Nephron progenitor cell (in vitro differentiated cells): ENCODE measurements at places on chromosomes 16 and 17.

GRCh38 chr17:27928587-27928986 lies 35.4 kb upstream of the LYRM9 start:
- no peak for DNase-seq
- peaks cover 7% of the 10 kb centered on the region for H3K4me1 ChIP-seq
- no peak overlapping the region for H3K27ac ChIP-seq
- no peaks in the 10 kb centered on the region for H3K36me3 ChIP-seq

DNA sequence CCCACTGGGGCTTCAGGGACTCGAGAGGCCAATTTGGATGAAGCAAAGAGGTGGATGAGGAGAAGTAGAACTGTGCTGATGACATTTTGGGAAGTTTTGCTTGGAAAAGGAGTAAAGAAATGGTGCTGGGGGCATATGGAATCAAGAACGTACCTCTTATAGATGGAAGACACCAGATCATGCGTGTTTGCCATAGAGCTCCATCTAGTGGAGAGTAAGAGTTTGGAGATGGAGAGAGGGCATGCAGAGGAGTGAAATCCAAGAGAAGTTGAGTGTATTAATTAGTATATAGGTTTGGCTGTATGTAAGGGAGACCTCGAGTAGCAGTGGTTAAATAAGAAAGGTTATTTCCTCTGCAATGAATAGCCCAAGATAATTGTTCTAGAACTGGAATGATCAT lies 56.0 kb downstream of the SHISA6 start:
- no peaks in the 10 kb centered on the region for H3K4me1 ChIP-seq
- H3K27me3 ChIP-seq, result peaks cover 8% of the 10 kb centered on the region
- no peak overlapping the region for H3K4me3 ChIP-seq
- DNase-seq, result no peak
- H3K36me3 ChIP-seq, result peaks cover 8% of the 10 kb centered on the region

DNA sequence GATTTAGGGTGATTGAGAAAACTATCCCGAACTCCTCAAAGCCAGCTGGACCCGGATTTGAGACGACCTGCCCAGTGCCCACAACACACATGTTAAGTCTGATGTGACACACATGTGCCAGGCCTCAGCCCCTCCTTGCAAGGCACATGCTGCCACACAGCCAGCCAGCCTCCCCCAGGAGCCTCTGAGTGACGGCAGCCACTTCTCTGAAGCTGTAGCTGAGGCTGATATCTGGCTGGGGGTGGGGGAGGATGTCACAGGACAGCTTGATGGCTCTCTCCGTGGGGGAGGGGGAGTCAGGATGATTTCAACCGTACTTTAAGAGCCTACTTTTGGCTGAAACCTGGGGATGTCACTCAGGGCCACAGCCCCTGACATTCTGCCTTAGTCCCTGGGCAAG lies 40.9 kb downstream of the SRCIN1 start:
- H3K27ac ChIP-seq, result no peak overlapping the region
- DNase-seq, result peak; percentile 56
- H3K27me3 ChIP-seq, result peaks cover 97% of the 10 kb centered on the region
- H3K4me1 ChIP-seq, result peaks cover 60% of the 10 kb centered on the region

DNA sequence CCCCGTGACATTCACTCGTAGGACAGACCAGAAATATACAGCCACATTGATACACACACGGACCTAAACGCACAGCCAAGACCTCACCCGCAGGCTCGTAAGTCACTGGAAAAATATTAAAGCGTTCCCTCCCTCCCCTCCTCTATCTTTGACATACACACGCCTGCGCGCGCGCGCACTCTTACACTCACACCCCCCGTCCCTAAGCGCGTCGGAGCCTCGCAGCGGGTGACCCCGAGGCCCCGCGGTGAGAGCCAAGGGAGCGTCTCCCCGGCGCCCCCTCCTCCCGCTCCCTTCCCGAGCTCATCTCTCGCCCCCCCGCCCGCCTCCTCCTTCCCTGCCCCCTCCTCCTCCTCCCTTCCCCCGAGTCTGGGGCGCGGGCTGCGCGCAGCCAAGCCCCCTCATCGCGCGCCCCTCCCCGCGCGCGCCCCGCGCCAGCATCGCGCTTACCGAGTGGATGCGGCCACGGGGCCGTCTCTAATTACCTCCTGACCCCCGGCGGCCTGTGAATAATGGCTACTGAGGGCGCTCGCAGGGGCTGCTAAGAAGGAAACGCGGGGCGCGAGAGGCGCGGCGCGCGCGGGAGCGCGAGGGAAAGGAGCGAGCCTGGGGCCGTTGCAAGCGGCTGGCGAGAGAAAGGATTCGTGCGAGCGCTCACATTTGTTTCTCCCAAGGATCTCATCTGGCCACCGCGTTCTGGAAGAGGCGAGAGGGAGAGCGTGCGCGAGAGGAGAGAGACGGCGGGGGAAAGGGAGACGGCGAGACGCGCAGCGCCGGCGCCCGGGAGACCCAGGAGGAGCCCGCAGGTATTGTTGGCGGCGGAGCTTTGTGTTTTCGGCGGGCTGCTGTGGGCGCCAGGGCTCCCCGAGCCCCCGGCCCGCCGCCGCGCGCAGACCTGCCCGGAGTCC lies 42.4 kb downstream of the RAI1 start:
- H3K4me1 ChIP-seq, result peaks cover 69% of the 10 kb centered on the region
- H3K36me3 ChIP-seq, result peaks cover 7% of the 10 kb centered on the region
- peak; percentile 76 for DNase-seq
- H3K4me3 ChIP-seq, result peak overlapping the region; percentile 91
- peak overlapping the region; percentile 99 for H3K27ac ChIP-seq

DNA sequence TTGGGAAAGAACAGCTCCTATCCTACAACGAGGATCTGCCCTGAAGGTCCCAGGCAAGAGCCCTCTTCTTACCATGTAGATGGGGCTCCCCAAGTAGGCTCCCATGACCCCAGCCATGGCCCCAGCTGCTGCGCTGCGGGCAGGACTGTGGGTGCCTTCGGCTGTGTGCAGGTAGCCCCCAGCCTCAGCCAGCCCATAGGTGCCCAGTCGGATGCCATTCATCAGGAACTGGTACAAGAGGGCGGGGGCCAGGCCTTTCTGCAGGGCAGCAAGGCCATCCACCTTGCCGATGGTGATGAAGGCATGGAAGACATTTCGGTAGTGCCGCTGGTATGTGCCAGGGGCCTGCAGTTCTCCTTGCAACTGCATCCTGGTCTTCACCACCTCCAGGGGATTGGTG lies 839 bp downstream of the SLC25A35 start:
- no peak for DNase-seq
- H3K27ac ChIP-seq, result no peak overlapping the region
- H3K36me3 ChIP-seq, result peaks cover 6% of the 10 kb centered on the region
- no peaks in the 10 kb centered on the region for H3K27me3 ChIP-seq
- peaks cover 33% of the 10 kb centered on the region for H3K4me1 ChIP-seq

GRCh38 chr16:31397701-31398100 lies 4.6 kb downstream of the ITGAD start:
- peaks cover 7% of the 10 kb centered on the region for H3K4me1 ChIP-seq
- peaks cover 6% of the 10 kb centered on the region for H3K27me3 ChIP-seq
- H3K36me3 ChIP-seq, result no peaks in the 10 kb centered on the region
- no peak overlapping the region for H3K27ac ChIP-seq
- no peak for DNase-seq

DNA sequence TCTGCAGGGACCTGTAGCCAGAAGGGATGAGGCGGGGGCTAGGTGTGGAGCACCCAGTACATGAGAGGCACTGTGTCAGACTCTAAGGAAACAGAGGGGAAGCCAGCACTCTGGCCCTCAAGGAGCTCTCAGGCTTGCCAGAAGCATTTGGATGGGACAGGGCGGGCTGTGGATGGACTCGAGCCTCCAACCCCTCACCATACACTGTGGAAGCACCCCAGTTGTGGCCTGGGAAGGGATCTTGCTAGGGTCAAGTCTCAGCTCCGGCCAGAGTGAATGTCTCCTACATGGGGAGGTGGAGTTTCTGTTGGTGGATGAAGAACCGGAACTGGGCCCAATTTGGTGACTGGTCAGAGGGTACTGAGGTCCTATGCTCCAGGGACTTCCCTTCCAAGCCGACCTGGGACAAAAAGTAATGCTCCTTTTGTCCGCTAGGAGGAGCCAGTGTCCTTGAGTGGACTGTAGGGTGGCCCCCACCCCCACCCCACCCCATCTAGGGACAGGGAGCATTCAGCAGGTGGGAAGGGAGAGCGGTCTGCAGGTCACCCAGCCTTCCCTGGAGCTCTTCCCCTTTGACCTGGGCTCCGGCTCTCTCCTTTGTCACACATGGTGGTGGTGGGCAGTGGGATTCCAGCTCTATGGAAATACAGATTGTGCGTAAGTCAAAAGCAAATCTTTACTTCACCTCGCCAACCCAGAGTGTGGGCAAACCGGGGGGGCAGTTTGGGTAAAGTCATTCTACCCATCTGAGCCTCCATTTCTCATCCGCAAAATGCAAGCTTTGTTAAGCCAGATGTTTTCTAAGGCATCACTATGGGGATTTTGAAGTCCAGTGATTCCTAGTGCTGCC lies 20.4 kb upstream of the PHB1 start:
- peaks cover 20% of the 10 kb centered on the region for H3K27me3 ChIP-seq
- no peak overlapping the region for H3K4me3 ChIP-seq
- no peaks in the 10 kb centered on the region for H3K36me3 ChIP-seq
- no peak overlapping the region for H3K27ac ChIP-seq

DNA sequence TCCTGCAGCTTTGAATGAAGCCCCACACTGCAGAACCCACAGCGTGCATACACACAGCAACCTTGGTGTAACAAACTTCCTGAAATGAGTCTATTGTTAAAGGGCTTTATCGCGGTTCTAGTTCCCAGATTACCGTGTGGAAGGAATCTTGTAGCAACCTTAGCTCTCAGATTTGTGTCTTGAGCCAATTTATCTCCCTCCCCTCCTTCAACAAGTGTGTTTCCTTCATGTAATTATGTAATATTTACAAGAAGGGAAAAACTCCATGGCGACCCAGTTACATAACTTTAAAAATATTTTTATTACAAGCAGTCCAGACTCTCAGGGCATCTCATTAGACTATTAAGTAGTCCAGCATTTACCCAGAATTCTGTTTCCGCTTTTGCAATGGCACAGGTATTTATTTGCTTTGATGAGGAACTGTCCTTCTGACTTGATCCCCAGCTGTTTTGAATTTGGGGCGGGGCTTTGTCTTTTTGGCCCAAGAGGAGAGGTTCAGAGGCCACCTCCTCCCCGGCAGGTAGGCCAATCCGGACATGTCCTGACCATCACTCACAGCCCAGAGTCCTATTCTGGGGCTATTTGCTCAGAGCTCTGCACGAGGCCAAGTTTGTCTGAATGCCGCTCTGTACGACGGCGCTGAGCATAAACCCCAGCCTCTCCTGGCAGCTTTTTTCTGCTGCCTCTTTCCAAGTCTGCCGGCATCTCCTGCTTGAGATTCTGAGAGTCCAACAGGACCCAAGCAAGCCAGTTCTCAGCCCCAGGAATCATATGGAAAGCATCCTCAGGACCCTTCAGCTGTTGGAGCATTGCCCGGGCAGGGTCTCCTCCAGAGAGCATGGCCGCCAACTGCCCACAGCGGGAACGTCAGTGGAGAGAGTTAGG lies 35.6 kb downstream of the CLEC16A start:
- no peak for DNase-seq
- H3K27ac ChIP-seq, result no peak overlapping the region
- H3K4me1 ChIP-seq, result peaks cover 66% of the 10 kb centered on the region
- no peak overlapping the region for H3K4me3 ChIP-seq

DNA sequence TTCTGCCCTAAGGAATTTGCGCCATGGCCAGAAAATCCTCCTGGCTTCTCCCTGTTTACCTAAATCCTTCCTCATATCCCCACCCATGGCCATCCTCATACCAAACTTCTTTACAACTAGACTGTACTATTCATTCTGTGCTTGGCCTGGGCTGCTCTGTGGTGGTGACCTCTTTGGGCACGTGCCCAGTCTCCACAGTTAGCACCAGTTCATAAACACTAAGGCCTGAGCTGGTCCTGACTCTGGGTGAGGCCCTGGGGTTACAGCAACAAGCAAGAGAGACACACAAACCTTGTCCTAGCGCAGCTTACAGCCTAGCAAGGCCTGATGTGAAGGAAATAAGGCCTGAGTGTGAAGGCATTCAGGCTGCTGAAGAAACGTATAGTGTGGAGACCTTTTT lies 3.1 kb upstream of the ATXN7L3 start:
- no peaks in the 10 kb centered on the region for H3K27me3 ChIP-seq
- H3K4me3 ChIP-seq, result peak overlapping the region; percentile 52
- H3K36me3 ChIP-seq, result peaks cover 9% of the 10 kb centered on the region

DNA sequence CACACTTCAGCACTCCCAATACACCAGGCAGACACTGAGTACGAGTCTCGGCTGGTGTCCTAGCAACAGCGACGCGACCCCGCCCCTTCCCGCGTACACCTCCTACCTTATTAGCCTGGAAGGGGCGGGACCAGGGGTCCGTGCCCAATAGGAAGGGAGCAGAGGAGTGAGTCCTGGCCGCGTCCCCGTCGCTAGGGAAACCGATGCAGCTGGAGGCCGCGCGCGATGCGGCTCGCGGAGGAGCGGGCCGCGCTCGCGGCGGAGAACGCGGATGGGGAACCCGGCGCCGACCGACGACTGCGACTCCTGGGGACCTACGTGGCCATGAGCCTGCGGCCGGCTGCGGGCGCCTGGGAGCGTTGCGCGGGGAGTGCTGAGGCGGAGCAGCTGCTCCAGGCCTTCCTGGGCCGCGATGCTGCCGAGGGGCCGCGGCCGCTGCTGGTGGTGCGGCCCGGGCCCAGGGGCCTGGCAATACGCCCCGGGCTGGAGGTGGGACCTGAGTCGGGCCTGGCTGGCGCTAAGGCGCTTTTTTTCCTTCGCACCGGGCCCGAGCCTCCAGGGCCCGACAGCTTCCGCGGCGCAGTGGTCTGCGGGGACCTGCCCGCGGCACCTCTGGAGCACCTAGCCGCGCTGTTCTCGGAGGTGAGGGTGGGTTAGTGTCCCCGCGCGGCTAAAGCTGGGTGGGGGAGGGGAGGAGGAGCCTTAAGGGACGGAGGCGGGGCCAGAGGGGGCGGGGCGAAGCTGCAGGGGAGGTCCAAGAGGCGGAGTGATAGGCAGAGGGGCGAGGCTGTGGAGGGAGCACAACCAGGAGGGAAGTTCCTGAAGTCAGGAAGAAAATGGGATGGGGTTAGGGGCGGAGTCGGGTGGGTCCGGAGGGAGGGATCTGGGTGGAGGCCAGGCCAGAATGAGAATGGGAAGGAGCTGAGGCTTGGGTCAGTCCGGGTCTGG lies at the start of gene DNAH9:
Gene DNAH9 (plus strand): TSS at position 197 of the 948 bp plus-strand sequence. CDS start 29 bp downstream, at position 226.
- H3K4me3 ChIP-seq, result peak within 1 kb of the TSS; percentile 85
- peak within 1 kb of the TSS; percentile 14 for H3K27ac ChIP-seq
- H3K27me3 ChIP-seq, result peaks cover 2% of the 10 kb centered on the region
- peak; percentile 99 for DNase-seq
- no peaks in the 10 kb centered on the region for H3K36me3 ChIP-seq

- DNase-seq, result no peak
- peaks cover 6% of the 10 kb centered on the region for H3K36me3 ChIP-seq
- peaks cover 7% of the 10 kb centered on the region for H3K27me3 ChIP-seq
- no peak overlapping the region for H3K4me3 ChIP-seq
Observed at GRCh38 chr17:42270170-42270535, 6.0 kb downstream of the STAT5B start.

DNA sequence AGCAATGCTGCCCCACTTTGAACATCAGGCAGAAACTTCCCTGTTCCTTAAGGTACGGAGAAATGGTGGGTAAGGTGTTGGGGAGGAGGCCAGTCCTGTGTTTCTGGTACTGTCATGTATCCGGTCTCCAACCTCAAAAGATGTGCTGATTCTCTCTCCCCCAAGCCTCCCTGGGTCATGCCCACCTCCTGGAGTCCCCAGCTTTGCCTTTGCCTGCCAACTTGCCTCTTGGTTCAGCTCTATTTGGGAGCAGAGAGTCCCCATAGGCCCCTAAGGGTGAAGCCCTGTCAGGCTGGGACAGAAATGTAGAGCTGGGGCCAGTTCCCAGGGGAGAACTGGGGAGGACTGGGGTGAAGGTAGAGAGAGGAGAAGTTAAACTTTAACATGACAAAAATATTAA lies 1.6 kb upstream of the TBX21 start:
- no peak overlapping the region for H3K4me3 ChIP-seq
- no peak overlapping the region for H3K27ac ChIP-seq
- no peak for DNase-seq
- peaks cover 82% of the 10 kb centered on the region for H3K27me3 ChIP-seq
